ENCODE measurements at places on chromosomes 2 and 18. TPM values are rescaled to one million over a fixed set of nuclear protein-coding genes. Genes with fewer than 3 reads are reported as not detected.
A peak's percentile ranks its signal among the peaks of the same experiment; 100 is the strongest.

PELI1 gene
- total RNA-seq: 4.0 TPM

TNS1 gene
- total RNA-seq: 125 TPM

GREB1L gene
- total RNA-seq: 8.3 TPM

PJVK gene
- total RNA-seq: 0.58 TPM

DNA sequence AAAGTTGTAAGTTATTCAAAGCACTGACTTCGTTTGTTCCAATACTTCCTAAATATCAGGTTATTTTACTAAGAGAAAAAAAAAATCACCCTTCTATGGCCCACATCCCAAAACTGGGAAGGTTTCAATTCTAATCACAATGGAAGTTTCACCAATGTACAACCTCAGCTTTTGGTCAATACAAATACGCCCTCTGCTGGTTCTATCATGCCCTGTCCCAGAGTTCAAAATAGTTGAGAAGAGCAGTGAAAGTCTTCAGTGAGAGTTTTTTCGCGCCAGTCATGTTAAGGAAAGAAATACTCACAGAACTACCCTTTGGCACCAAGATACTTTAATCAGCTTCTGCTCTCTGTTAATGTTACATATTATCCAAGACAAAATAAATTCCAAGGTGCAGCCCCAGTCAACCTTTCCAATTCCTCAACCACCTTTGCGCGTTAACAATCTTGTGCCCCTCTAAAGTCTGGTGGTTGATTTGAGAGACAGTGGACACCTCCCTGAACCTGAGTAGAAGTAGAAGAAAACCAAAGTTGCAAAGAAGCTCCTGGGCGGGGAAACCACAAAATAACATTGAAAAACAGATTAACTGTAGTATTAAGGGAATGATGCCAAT is 59.9 kb downstream of the SUMO1 start:
- H3K27ac ChIP-seq: no peak overlapping the region
- H3K4me3 ChIP-seq: no peak overlapping the region
- H3K36me3 ChIP-seq: no peaks in the 10 kb centered on the region
- H3K4me1 ChIP-seq: peaks cover 11% of the 10 kb centered on the region
- H3K27me3 ChIP-seq: no peaks in the 10 kb centered on the region

DNA sequence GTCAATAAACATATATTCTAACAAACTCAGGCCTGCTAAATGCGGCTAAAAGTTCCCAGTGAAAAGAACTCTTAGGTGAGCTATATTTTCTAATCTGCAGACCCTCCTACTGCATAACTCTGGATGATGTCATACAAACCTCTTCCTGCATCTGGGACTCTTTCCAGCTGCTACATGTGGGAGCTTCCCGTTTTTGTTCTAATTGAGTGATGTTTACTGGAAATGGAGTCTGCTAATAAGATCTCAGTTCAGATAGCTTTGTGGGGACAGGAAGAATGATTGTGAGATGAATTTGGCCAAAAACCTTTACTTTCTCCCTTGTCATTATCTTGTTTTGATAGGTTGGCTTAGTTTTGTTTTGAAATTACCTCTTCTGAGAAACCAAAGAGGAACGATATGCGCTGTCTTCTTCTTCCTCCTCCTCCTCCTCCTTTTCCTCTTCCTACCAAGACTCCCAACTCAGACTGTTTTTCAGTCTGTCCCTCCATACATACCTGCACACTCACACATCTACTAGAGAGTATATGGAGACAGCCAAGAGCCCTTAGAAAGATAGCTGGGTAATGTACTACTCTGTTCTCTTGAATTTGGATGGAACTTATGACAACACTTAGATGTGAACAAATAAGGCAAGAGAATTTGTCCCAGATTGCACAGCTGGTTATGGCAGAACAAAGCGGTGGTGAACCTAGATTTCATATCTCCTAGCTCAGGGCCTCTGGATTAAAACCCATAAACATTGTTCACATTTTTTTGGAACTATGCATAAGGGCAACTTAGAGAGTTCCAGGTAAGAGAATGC is 39.8 kb upstream of the AAK1 start:
- H3K4me1 ChIP-seq: peaks cover 37% of the 10 kb centered on the region
- peak; percentile 67 for DNase-seq
- H3K27ac ChIP-seq: peak overlapping the region; percentile 70

- peaks cover 3% of the 10 kb centered on the region for H3K27me3 ChIP-seq
- DNase-seq: no peak
- no peaks in the 10 kb centered on the region for H3K36me3 ChIP-seq
- H3K27ac ChIP-seq: no peak overlapping the region
These were observed 346.1 kb upstream of the ID2 start for GRCh38 chr2:8335801-8336200.

- H3K27me3 ChIP-seq: peaks cover 12% of the 10 kb centered on the region
- H3K27ac ChIP-seq: no peak overlapping the region
- no peaks in the 10 kb centered on the region for H3K36me3 ChIP-seq
- DNase-seq: no peak
- H3K4me1 ChIP-seq: no peaks in the 10 kb centered on the region
These were observed 25.5 kb downstream of the CHST10 start for GRCh38 chr2:100391735-100392515.

- no peaks in the 10 kb centered on the region for H3K4me1 ChIP-seq
- H3K4me3 ChIP-seq: no peak overlapping the region
- H3K27ac ChIP-seq: no peak overlapping the region
- no peaks in the 10 kb centered on the region for H3K36me3 ChIP-seq
- H3K27me3 ChIP-seq: no peaks in the 10 kb centered on the region
These were observed 99.9 kb upstream of the SLC38A11 start for GRCh38 chr2:165055082-165055851.

GRCh38 chr2:68732036-68732932 is 2.3 kb upstream of the ARHGAP25 start:
- H3K27me3 ChIP-seq: peaks cover 2% of the 10 kb centered on the region
- no peak overlapping the region for H3K4me3 ChIP-seq
- no peak for DNase-seq
- H3K36me3 ChIP-seq: peaks cover 8% of the 10 kb centered on the region
- H3K4me1 ChIP-seq: peaks cover 35% of the 10 kb centered on the region
- no peak overlapping the region for H3K27ac ChIP-seq

DBI gene
- total RNA-seq: 68.6 TPM

DNA sequence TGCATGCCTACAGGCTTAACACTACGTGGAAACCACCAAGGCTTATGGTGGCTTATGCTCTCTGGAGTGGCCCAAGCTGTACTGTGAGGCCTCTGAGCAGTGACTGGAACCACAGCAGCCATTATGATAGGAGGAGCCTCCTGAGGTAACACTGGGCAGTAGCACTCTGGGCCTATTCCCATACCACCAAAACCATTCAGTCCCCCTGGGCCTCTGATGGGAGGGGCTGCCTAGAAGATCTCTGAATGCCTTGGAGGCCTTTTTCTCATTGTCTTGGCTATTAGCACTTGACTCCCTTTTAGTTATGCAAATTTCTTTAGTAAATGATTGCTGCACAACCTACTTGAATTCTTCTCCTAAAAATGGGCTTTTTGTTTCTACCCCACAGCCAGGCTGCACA is 985.0 kb downstream of the DPP10 start:
- H3K36me3 ChIP-seq: peaks cover 5% of the 10 kb centered on the region
- H3K4me3 ChIP-seq: no peak overlapping the region
- DNase-seq: no peak
- no peak overlapping the region for H3K27ac ChIP-seq

EML6 gene
- 0.26 TPM for total RNA-seq

DNA sequence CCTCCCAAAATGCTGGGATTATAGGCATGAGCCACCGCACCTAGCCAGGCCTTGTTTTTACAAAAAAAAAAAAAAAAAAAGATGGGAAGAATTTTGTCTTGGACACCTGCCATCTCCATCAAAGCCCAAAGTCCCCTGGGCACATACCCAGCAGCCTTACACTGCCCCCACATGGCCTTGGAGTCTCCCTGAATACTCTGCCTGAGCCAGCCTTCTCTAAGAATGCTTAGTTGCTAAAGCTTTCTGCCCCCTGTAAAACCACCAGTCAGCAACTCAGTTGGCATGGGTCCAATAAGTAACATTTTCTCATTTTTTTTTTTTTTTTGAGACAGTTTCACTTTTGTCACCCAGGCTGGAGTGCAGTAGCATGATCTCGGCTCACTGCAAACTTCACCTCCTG is 40.6 kb downstream of the SPC25 start:
- peaks cover 5% of the 10 kb centered on the region for H3K36me3 ChIP-seq
- no peak overlapping the region for H3K4me3 ChIP-seq
- H3K4me1 ChIP-seq: peaks cover 8% of the 10 kb centered on the region
- no peaks in the 10 kb centered on the region for H3K27me3 ChIP-seq
- no peak overlapping the region for H3K27ac ChIP-seq

NCKAP5 gene
- total RNA-seq: 3.8 TPM

- H3K4me3 ChIP-seq: no peak overlapping the region
- DNase-seq: no peak
- no peak overlapping the region for H3K27ac ChIP-seq
- H3K27me3 ChIP-seq: no peaks in the 10 kb centered on the region
- H3K36me3 ChIP-seq: peaks cover 10% of the 10 kb centered on the region
These were observed 89.8 kb downstream of the PKP4 start for GRCh38 chr2:158546412-158547144.

- H3K36me3 ChIP-seq: peaks cover 10% of the 10 kb centered on the region
- no peaks in the 10 kb centered on the region for H3K27me3 ChIP-seq
- no peak for DNase-seq
- no peak overlapping the region for H3K27ac ChIP-seq
- peaks cover 44% of the 10 kb centered on the region for H3K4me1 ChIP-seq
These were observed 473.6 kb upstream of the NRXN1 start for GRCh38 chr2:51505533-51505932.

GRCh38 chr2:241223211-241224017 is 34.9 kb downstream of the ANO7 start:
- H3K4me3 ChIP-seq: peak overlapping the region; percentile 22
- H3K4me1 ChIP-seq: peaks cover 60% of the 10 kb centered on the region
- peaks cover 41% of the 10 kb centered on the region for H3K27me3 ChIP-seq
- peak; percentile 30 for DNase-seq

GRCh38 chr2:127626917-127627739 is 18.8 kb upstream of the GPR17 start:
- DNase-seq: no peak
- H3K4me1 ChIP-seq: peaks cover 21% of the 10 kb centered on the region
- peaks cover 5% of the 10 kb centered on the region for H3K36me3 ChIP-seq

GRCh38 chr2:64177315-64177714 is 33.1 kb upstream of the PELI1 start:
- H3K4me1 ChIP-seq: no peaks in the 10 kb centered on the region
- H3K27me3 ChIP-seq: peaks cover 7% of the 10 kb centered on the region
- H3K36me3 ChIP-seq: no peaks in the 10 kb centered on the region
- no peak overlapping the region for H3K27ac ChIP-seq

GRCh38 chr2:10517351-10518043 is 69.4 kb upstream of the ODC1 start:
- peaks cover 25% of the 10 kb centered on the region for H3K36me3 ChIP-seq
- no peak overlapping the region for H3K27ac ChIP-seq
- no peaks in the 10 kb centered on the region for H3K27me3 ChIP-seq
- H3K4me1 ChIP-seq: peaks cover 22% of the 10 kb centered on the region
- no peak for DNase-seq
- H3K4me3 ChIP-seq: no peak overlapping the region

LRRC30 gene
- not detected for total RNA-seq

L3MBTL4 gene
- total RNA-seq: not detected

DNA sequence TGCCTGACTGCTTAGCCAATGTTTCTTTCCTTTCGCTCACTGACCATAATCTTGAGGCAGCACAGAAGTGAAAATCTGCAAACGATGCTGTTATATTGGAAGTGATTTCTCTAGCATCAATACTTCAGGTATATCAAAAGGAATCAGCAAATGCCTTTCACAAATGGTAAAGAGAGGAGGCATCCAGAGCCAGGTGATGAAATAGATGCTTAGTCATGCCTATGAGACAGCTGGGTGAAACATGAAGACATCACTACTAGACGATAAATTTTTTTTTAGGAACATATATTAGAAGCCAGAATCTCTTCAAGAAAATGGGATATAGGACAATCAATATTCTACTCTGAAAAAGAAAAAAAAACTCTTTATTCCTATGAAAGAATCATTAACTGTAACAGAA is 249.2 kb upstream of the SLC39A10 start:
- H3K4me3 ChIP-seq: no peak overlapping the region
- peaks cover 53% of the 10 kb centered on the region for H3K4me1 ChIP-seq
- H3K27me3 ChIP-seq: peaks cover 2% of the 10 kb centered on the region

DNA sequence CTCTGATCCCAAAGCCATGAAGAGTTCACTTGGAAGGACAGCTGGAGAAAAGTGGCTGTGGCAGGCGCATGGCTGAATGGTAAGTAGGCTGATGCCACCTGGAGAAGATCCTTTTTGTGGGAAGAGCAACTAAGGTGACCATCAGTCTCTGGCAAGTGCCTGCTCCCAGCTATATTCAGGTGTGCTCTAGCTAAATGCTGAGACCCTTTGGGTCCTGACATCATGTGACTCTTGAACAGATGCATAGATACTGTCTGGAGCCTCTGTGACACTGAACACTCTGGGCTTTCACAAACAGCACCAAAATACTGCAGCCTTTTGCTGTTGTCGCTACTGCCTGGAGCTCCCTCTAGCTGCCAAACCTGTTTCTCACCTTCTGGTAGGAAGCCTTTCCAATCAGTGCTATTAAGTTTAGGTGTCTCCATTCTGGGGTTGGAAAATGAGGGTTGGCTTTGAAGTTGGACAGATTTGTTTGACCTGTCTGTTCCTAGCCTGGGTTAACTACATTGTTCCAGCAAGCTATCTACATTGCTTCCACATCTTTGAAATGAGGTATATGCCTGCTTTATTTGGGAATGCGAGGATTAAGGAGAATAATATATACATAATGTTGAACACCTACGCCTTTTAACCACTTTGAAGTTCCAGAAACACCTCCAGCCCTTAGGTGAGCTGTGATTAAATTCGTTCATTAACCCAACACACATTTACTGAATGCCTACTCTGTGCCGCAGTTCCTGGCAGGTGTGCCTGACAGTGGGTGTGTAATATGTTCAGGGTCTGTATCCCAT is 3.1 kb downstream of the EGR4 start:
- no peaks in the 10 kb centered on the region for H3K4me1 ChIP-seq
- no peak overlapping the region for H3K27ac ChIP-seq
- H3K36me3 ChIP-seq: no peaks in the 10 kb centered on the region
- peaks cover 57% of the 10 kb centered on the region for H3K27me3 ChIP-seq
- H3K4me3 ChIP-seq: no peak overlapping the region
- DNase-seq: peak; percentile 18

UPP2 gene
- total RNA-seq: not detected

GRCh38 chr2:74206180-74206688 is 7.8 kb downstream of the MTHFD2 start:
- no peak overlapping the region for H3K4me3 ChIP-seq
- peaks cover 28% of the 10 kb centered on the region for H3K4me1 ChIP-seq
- H3K27ac ChIP-seq: peak overlapping the region; percentile 73
- H3K36me3 ChIP-seq: peaks cover 12% of the 10 kb centered on the region
- H3K27me3 ChIP-seq: no peaks in the 10 kb centered on the region
- DNase-seq: no peak

DNA sequence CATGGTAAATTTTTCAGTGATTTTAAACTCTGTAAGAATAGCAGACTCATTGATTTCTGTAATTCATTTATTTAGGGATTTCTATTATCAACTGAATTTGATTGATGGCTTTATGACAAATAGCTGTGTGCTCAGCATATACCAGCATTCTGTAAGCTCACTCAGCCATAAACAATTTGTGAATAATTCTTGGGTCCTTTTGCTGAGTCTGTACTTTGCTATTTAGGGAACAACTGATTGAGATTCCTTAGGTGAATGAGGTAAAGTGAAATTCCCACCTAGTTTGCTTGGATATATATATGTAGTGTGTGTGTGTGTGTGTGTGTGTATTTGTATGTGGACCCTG is 76.7 kb upstream of the CAVIN2 start:
- no peak overlapping the region for H3K4me3 ChIP-seq
- H3K27me3 ChIP-seq: no peaks in the 10 kb centered on the region
- no peak overlapping the region for H3K27ac ChIP-seq
- peaks cover 15% of the 10 kb centered on the region for H3K4me1 ChIP-seq
- DNase-seq: no peak
